ENCODE measurements at places on chromosomes 16 and 17.

GRCh38 chr17:27322026-27322425 is 28.1 kb downstream of the WSB1 start:
- no peak for DNase-seq

DNA sequence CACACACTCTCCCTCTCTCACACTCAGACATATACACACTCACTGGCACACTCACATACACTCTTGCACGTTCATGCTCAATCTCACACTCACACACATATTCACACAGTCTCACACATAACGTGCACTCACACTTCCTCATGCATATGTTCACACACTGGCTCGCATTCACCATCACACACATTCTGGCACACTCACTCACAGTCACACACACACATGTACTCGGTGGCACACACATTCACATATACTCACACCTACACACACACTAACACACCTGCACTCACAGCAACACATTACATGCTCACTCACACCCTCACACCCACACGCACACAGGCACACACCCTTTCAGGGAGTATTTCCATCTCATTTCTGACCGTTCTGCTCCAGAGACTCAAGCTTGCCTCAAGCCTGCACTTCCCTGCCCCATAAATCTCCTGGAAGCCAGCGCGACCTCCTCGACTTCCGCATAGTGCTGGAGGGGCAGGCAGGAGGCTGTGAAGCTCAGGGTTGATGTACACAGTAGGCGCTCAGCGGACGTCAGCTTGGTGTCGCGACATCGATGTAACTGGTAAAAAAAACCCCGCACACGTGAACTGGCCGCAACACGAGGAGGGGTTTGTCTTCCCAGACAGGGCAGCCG is 66.7 kb upstream of the FOXF1 start:
- no peak for DNase-seq

- no peak for DNase-seq
These were observed 5.0 kb downstream of the MFSD11 start for GRCh38 chr17:76742958-76743357.

DNA sequence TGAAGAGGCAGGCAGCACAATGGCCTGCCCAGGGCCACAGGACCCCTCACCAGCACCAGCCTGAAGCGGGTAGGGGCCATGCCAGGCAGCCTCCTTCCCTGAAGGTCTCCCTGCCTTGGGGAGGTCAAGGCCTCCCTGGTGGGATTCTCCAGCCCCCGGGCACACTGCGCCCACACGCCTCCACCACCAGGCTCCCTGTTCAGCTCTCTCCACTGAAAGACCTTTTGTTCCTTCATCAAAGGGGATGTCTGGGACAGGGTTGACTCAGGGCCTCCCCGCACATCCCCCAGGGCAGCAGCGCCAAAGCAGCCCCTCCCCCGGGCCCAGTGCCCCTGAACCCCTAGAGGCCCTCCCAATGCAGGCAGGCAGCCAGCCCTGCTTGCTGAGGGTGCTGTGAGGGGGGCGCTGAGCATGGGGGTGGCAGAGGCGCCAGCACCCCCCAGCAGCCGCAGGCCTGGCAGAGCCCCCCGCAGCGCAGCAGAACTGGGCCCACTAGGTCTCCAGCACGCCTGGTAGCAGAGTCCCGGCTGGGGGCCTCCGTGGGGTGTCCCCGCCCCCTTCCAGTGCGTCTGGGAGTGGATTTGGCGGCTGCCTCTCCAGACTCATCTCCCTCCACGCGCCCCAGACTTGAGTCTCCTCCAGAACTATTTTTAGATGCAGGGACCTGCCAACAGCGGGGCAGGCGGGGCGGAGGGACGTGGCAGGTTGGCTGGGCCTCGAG is 13.1 kb downstream of the BCAR1 start:
- no peak for DNase-seq

DNA sequence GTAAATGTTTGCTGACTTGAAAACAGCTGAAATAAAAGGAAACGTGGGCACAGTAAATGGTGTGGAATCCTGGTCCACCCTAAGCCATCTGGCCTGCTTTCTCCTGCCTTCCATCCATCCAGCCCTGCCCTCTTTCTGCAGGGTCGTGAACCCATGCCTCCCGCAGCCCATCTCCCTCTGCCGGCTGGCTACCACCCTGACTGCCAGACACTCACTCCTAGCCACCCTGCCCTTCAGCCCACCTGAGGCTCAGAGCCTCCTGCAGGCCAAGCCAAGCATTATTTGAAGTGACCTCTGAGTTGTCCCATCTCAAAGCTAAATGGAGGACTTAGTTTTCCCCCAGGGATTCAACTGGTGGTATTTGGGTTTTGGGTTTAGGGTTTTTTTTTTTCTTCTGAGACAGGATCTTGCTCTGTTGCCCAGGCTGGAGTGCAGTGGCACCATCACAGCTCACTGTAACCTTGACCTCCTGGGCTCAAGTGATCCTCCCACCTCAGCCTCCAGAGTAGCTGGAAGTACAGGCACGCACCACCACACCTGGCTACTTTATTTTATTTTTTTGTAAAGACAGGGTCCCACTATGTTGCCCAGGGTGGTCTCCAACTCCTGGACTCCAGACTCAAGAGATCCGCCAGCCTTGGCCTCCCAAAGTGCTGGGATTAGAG is 8.4 kb downstream of the ZDHHC1 start:
- no peak for DNase-seq

DNA sequence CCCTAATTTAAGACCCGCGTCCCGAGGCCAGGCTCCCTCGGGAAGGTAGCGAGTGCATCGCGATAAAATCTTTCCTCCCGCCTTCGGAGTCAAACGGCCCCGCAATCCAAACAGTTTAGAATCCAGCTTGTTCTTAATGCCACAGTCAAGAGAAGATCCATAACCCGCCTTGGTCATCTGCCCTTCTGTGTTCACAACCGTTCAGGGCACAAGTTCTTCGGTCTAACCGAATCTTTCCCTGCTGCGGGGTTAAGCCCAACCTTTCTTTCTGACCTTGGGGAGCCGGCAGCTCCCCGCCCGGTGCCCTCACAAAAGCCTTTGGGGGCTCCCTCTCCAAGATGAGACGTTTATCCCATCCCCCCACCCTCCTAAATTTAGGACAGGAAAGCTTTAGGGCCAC is 30.3 kb downstream of the CPSF4L start:
- DNase-seq = peak; percentile 29

DNA sequence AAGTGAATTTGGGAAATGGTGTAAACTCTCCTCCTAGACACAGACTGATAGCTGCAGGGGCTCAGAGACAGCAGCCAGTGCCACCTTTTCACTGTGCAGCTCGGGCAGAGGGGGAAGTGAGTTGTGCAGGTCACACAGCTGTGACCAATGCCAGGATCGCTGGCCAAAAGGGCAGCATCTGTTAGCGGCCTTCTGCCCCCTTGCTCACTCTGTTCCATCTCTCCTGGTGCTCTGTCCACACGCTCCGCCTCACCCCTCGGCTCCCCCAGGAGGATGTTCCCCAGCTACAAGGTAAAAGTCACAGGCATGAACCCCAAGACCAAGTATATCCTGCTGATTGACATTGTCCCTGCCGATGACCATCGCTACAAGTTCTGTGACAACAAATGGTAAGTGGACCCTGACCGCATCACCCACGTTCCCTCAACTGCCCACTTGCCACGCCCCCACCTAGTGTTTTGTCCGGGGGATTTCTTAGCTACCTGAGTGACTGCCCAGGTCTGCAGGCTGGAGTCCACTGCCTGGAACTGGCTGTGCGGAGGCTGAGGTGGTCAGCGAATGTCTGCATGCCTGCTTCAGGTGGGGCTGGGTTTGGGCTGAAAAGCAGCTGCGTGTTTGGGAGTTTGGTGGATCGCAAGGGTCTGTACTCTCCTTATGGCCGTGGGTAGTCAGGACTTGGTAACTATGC is 13.5 kb downstream of the TBX4 start:
- DNase-seq = no peak

GRCh38 chr17:70242781-70243437 is 73.6 kb downstream of the KCNJ2 start:
- no peak for DNase-seq

GRCh38 chr17:8072341-8072728 is 15.2 kb downstream of the ALOX12B start:
- no peak for DNase-seq

DNA sequence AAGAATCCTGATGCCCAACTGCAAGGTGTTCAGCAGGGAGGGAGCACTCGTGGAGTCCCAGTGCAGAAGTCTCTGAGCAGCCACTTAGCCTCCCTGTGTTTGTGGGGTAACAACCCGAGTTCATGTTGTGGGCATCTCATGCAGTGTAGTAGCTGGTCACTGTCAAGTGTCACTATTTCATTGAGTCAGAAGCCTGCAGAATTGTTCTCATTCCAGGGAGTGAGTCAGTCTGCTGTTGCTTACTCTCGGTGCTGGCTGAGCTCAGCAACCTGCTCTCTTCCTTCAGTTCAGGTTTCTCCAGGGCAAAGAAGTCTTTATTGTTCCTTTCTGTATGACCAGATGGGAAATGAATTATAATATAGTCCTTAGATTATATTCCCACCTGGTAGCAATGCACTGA is 24.1 kb downstream of the HMOX2 start:
- DNase-seq = no peak

DNA sequence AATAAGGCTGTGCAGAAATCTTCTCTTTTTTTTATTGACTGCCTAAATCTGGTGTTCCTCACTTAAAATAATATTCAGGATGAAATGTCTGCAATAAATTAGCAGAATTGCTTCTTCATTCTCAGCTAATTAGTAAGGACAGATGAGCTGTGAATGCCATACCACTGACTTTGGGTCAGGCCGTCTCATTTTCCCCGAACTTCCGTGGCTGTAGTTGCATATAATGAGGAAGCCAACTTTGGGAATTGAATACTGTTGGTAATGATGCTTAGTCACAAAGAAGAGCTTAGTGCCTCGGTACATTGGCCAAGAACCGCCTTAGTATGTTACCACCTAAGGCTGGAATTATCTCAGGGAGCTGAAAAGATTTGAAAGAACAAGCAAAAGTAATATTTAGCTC is 47.6 kb downstream of the NUP93 start:
- no peak for DNase-seq

DNA sequence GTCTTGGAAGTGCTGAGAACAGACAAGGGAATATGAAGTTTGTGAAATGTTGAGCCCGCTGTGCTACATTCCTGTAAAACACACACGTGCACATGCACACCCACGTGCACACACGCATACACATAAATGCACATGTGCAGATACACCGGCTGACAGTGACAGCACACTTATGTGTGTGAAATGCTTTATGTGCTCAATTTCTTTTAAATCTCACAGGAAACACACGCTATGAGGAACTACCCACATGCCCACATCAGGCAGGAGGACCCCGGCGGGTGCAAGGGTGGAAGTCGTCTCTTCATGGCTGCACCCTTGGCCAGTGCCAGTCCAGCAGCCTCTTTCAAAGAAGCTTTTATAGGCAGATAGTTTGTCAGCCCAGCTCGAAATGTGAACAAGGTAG is 561 bp upstream of the WFDC1 start:
- no peak for DNase-seq

GRCh38 chr16:71758293-71758760 is 33.8 kb upstream of the PHLPP2 start:
- no peak for DNase-seq

GRCh38 chr16:66713076-66713475 is 16.5 kb upstream of the CMTM4 start:
- DNase-seq = no peak

GRCh38 chr17:6753006-6753445 is 2.8 kb upstream of the XAF1 start:
- DNase-seq = no peak

DNA sequence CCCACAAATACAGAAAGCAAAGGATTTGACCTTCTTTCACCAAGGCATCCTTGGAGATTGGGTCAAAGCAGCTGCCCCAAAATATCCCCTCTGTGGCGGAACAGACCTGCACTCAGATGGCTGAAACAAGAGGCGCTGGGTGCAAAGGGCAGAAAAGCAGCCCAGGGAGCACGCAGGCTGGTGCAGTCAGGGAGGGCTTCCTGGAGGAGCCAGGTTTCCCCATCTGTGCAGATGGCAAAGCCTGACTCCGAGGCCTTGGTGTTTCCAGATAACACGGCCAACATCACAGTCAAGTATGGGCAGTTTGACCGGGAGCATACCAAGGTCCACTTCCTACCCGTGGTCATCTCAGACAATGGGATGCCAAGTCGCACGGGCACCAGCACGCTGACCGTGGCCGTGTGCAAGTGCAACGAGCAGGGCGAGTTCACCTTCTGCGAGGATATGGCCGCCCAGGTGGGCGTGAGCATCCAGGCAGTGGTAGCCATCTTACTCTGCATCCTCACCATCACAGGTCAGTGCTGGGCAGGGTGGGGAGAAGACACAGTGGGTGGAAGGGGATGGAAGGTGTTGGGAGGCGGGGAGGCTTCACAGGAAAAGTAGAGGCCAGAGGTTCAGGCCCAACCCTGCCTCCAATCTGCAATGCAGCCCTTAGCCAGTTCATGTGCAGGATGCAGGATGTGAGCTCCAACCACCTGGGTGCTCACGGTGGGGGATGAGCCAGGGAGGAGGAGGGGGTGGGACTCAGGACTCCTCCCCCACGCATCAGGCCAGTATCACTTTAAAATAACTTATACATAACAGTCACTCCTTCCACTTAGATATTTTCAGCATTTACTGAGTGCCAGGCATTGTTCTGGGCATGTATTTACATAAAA is 26.4 kb upstream of the BEAN1 start:
- DNase-seq = no peak

- DNase-seq = no peak
These were observed 9.3 kb upstream of the IL21R start for GRCh38 chr16:27392671-27393070.

DNA sequence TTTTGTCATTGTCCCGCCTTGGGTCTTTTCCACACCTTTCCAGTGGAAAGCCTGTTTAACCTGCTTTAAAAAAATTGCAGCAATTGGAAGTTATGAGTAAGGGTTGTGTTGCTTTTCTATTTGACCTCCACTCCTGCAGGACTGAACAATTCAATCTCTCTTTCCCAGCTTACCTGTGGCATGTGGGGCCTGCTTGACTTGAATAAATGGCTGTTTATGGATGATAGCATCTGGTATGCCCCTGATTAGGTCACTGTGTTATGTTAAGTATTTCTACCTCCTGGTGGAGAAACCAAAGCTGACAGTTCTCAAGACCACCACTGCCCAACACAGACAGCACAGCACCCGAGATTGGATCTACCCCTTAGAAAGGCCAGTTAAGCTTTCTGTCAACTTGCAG is 64.8 kb upstream of the NOG start:
- DNase-seq = no peak

- DNase-seq = no peak
These were observed 1.6 kb downstream of the IRX3 start for GRCh38 chr16:54284931-54285413.

DNA sequence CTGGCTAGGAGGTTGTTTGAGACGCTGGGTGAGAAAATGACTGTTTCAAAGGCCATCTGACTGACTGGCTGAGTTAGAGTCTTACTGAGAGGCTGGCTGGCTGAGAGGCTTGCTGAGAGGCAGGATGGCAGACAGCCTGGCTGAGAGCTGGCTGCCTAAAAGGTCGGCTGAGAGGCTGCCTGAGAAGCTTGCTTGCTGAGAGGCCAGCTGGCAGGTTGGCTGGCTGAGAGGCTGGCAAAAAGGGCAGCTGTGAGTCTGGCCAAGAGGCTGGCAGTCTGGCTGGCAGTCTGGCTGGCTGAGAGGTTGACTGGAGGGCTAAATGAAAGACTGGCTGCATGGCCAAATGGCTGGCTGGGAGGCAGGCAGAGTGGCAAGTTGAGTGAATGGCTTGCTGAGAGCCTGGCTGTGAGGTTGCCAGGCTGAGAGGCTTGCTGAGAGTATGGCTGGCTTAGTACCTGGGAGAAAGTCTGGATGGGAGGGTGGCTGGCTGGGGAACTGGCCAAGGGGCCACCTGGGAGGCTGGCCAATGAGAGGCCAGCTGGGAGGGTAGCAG is 35.3 kb upstream of the ACSM2B start:
- no peak for DNase-seq

All from germinal center (tissue), 1 donor.